Activated T-helper 1 cell treated with anti-CD3 and anti-CD28 coated beads, Interleukin-2, amount 50 U/mL, for 16 hours (primary cell): ENCODE measurements at places on chromosomes 12 and 14.

DNA sequence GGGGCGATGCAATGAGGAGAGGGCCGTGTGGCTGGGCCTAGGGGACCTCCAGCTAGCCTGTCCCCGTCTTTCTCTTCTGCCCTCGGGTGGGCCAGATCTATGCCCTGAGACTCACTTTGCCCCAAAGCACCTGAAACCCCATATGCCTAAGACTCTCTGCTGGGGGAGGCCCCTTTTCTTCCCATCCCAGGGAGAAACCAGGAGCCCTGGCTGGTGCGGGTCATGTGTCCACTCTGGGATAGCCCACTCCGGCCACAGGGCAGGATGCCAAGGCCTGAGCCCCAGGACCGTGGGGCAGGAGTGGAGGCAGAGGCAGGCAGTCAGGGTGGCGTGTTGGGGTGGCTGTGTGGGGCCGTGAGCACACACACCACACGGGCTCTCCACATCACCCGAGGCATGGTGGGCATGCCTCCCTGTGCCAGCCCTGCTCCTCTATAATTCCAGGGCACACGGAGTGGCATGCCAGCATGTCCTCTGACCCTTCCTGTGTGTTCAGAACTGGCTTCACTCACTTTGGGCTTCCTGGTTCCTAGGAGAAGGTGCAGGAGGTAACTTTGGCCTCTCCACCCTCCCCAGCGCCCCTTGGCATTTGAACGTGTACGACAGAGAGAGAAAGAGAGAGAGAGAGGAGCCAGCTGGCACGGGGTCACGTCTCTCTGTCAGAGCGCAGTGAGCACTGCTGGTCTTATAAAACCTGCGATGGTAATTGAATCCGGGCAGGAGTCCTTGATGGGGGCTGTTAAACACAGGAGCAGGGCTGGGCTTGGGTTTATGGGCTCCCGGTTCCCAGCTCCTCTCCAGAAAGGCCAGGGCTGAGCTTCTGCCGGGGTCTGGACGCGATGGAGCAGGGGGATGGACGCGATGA lies 144.2 kb downstream of the KIF26A start:
- no peak for DNase-seq

DNA sequence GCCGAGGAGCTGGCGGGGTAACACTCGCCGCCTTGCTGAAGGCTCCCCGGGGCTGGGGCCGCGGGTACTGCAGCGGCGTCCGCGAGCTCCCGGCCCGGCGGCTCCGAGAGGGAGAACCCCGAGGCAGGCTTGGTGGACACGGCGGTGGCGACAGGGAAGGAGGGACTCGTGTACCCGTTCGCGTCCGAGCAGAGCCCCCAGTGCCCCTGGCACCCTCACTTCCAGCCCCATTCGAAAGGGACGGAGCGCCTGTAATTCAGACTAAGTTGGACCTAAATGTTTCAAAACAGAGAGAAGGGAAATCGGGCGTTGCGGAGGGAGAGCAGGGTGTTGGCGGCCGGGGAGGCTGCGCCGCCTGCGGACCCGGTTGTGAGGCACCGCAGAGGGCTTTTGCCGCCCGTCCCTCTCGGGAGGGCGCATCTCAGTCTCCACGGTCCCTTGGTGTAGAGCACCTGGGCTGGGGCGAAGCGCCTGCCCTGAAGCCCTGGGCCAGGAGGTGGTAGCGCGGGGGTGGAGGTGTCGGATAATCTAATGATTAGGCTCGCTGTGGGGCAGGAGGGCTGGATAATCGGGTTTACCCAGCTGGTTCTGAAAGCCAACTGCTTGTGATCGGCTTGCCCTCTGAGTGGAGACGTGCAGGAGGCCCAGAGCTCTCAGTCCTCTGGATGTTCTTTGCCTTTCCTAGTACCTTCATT lies 771 bp downstream of the DAAM1 start:
- peak; percentile 30 for DNase-seq

- DNase-seq: no peak
Measured at GRCh38 chr14:24013654-24014514, 25.2 kb downstream of the DHRS4L2 start.

- no peak for DNase-seq
Measured at GRCh38 chr12:48997719-48998496, 1.3 kb downstream of the DDN start.

DNA sequence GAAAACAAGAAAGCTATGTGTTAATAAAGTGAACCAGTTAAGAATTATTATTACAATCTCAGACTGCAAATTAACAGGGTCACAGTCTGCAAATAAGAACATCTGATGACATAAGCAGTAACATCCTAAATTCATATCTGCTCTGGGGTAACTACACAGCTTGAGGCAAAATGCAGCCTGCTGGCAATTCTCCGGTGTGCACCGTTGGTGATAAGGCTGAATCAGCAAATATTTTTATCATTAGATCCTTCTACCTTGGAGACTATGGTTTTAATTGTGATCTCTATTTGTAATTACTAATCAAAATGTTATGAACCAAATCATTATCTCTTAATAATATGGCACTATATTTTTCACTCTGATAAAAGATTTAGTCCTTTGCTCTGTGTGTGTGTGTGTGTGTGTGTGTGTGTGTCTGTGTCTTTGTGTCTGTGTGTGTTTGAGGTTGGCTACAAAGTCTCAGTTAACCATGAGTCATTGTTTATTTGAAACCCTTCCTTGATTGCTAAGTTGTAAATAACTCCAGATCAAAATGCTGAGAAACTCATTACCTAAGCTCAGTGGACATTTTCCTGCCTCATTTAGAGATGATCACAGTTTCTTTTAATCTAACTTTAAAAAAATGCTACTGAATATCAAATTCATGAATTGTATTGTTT lies 442.6 kb downstream of the GXYLT1 start:
- no peak for DNase-seq

GRCh38 chr14:68587931-68588330 lies 204.9 kb downstream of the ZFP36L1 start:
- no peak for DNase-seq

GRCh38 chr14:57735276-57735675 lies 130.6 kb downstream of the SLC35F4 start:
- no peak for DNase-seq

- DNase-seq: no peak
Measured at GRCh38 chr14:100692859-100693558, 33.7 kb upstream of the DLK1 start.

- no peak for DNase-seq
Measured at GRCh38 chr14:67444395-67444794, 32.4 kb upstream of the PLEK2 start.

DNA sequence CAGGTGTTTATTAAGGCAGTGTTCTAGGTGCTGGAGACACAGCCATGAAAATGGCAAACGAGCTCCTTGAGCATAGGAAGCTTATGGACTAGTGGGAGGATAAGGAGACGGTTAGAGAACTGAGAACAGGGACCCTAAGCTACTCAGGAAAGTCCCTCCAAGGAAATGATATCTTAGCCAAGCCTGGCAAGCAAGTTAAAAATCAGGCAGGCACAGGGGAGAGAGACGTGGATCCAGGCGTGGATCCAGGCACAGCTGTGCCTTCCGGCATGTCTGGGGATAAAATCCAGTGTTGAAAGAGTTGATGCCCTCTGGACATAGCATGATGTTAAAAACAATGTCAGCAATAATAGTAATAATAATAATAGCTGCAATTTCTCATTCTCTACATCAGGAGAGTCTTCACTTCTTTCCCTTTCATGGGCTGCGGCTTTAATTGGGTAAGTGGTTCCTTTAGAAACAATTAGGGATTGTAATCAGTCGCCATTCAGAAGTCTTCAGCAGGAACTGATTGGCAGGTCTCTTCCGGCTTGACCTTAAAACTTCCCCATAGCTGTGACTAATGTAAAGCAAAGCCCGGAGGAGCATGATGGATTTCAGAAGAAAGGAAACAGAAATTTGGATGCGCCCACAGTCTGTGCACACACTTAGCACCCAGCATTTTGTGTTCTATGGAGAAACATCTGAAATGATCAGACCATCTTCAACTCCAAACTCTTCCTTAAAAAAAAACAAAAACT lies 230.2 kb downstream of the SLC41A2 start:
- DNase-seq: no peak

DNA sequence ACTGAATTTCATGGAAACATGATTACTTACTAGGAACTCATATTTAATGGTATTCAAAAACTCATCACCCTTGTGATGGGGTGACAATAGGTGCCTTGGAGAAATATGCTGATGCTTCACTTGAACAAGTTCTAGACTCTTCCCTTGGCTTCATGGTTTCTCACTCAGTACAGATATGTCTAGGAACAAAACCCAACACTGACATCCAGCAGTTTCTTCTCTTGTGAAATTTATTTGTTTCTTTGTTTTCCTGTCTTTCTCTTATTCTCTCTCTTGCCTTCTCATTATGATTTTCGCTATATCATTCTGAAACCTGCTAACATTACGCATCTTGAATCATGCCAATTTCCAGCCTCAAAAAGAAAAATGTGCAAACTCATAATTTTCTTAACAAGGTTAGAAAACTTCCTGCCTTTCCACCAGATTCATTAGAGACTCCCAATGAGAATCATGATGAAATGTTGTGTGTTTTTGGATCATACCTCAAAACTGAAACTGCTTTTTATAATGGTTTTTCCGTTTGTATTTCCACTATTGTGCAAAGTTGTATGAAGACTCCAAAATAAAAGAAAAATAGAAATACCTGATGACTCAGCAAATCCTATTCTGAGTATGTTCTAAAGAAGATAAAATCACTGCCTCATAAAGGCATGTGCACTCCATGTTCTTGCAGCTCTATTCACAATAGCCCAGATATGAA lies 1021.5 kb downstream of the TMEM121 start:
- no peak for DNase-seq

DNA sequence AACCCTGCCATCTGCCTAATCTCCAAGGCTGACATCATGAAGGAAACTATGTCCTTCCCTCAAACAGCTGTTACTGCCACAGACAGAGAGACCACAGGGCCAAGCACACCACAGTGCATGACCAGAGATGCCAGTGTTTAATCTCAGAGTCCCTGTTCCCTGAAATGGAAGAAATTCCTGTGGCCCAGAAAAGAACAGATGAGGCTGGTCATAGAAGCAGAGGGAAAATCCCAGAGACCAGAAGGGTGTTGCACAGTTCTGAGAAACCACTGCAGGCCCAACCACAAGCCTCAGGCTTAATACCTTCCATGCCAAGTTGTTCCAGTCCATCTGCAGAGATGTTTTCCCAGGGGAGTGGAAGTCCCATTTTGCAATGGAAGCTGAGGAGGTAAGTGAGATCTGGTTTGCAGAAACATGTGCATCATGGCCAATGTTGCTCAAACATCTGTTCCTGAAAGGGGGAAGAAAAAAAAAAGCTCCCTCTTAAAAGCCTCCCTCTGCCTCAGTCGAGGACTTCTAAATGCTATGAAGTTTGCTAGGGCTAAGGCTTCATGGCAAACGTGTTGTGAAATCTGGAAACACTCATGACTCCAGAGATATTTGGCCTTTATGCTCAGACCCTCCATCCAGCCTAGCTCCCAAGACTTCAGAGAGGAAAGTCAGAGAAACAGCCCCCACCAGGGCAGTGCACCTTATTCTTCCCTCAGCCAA lies 98.6 kb downstream of the SCARB1 start:
- no peak for DNase-seq

DNA sequence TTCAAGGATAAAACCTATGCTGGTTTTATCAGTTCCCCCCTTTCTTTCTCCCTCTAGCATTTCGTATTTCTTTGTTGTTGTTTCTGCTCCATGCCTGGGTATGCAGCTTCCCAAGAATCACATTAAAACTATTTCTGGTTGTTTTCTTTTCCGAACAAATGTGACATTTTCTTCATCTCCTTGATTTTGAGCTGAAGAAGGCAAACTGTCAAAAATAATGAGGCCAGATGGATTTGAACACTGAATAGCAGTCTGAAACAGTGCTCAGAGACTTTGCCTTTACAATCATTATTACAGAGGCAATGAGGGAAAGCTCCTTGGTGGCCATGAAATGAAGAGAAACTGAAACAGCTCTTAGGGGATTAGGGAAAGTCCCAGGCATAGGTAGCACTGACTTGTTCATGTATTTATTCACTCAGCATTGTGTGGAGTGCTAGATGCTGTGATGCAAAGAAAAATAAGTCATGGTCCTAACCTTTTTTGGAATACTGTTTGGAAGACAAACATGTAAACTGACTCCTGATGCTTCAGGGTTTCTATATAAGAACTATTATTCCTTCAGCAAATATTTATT lies 319.5 kb downstream of the FUT8 start:
- no peak for DNase-seq

GRCh38 chr14:29822430-29822709 lies 105.3 kb downstream of the PRKD1 start:
- no peak for DNase-seq

DNA sequence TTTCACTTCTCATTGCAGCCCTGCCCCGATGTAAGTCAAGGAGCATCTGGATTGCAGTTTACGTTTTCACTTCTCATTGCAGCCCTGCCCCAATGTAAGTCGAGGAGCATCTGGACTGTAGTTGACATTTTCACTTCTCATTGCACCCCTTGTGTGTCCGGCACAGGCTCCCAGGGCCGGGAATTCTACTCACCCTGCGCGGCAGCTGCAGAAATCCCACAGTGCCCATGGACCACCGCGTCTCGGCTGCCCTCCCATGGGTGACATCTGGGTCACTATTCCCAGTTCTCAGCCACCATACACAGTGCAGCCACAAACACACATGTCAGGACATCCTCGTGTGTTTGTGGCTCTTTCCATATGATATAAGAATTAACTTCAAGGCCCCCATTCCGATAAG lies 378.5 kb downstream of the ADGRD1 start:
- DNase-seq: no peak

DNA sequence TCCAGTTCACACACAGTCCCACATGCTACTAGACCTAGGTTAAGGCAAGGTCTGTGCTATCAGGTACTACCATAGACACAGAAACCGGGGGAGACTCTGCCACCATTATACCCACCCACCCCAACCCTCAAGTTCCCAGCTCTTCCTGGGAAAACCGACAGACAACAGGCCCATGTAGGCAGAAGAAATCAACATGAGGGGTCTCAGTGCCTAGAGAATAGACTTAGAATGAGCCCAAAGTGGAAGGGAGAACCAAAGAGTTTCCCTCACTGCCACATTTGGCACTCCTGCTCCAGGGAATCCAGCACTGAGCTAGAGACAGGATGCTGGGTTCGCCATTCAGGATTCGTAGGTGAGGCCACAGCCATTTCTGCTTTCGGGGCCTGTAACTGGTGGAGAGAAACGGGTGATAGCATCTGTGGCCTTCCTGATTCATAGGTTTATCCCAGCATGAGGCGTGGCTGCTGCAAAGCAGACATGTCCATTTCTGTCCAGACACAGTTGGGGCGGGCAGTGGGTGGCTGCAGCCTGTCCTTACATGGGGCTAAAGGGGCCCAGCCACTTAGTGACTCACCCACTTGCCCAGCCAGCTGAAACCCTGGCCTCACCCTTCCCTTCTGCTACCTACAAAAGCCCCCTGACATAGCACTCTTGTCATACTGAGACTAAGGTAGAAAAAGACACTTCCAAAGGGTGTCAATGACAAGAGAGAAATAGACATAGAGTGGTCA lies 69.4 kb downstream of the IRF2BPL start:
- DNase-seq: no peak

- DNase-seq: no peak
Measured at GRCh38 chr14:62381311-62382070, 619.3 kb downstream of the SNAPC1 start.

- DNase-seq: no peak
Measured at GRCh38 chr12:38269897-38270296, 46.7 kb upstream of the ALG10B start.

- DNase-seq: no peak
Measured at GRCh38 chr14:90544971-90545370, 148.1 kb downstream of the CALM1 start.

GRCh38 chr14:60067882-60068281 lies 23.8 kb upstream of the PCNX4 start:
- no peak for DNase-seq

- no peak for DNase-seq
Measured at GRCh38 chr12:30980955-30981662, 54.6 kb downstream of the TSPAN11 start.

- no peak for DNase-seq
Measured at GRCh38 chr12:4572680-4573079, 10.7 kb downstream of the DYRK4 start.
